NCI-H524 treated with DMSO at 0.1 percent for 48 hours (cell line): ENCODE measurements at places on chromosomes 1 and 21.

GRCh38 chr1:47675721-47676120 lies 237.9 kb downstream of the FOXD2 start:
- DNase-seq, result no peak

GRCh38 chr21:26846036-26846931 lies 1.1 kb upstream of the ADAMTS1 start:
- peak; percentile 19 for DNase-seq

DNA sequence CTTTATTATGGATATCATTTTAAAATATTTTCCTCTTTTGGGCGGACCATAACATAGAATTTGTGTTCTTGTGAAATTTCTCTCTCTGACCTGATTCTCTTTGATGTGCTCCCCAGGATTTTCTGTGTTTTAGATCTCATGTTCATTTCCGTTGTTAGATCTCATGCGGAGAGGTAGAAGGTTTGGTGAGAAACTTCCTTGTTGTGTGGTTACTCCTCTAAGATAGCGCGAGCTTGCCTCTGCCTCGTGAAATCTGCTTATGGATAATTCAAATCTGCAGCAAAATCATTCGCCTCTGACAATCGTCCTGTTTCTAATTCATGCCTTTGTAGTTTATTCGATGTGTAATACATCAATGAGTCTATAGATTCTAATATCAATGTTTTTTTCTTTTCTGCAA lies 580.4 kb downstream of the USP25 start:
- DNase-seq, result no peak

DNA sequence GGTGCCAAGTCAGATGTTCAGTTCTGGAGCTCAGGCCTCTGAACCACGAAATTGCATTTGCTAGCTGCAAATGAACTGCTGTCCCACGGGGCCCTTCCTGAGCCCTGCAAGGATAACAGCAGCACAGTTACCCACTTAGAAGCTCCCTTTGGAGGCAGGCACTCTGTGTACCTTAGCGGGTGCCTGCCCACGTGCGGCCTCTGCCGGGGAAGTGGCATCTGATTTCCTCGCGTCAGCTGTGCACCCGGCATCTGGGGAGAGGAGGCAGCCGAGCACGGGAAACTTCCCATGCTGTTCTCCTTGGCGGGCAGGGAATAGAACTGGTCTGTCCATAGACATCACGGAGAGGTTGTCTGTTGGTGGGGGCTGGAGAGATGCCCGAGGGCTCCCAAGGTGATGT lies 148.0 kb upstream of the C1orf174 start:
- peak; percentile 3 for DNase-seq

DNA sequence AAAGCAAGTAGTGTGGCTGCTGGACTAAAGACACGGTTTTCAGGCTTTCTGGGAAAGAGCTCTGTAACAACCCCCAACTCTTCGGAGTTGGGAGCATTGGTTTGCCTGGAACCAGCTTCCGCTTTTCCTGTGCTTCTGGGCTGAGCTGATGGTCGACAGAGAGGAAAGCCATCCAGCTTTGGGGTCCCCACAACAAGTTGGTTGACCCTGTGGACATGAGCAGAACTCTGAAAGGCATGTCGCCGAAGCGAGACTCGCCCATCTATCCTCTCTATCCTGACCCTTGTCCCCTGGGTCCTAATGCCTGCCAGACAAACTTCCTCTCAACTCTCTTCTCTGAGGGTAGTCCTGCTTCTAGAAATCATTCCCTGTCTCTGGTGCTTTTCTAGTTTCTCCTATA lies 31.9 kb upstream of the FCGR2A start:
- DNase-seq, result no peak

DNA sequence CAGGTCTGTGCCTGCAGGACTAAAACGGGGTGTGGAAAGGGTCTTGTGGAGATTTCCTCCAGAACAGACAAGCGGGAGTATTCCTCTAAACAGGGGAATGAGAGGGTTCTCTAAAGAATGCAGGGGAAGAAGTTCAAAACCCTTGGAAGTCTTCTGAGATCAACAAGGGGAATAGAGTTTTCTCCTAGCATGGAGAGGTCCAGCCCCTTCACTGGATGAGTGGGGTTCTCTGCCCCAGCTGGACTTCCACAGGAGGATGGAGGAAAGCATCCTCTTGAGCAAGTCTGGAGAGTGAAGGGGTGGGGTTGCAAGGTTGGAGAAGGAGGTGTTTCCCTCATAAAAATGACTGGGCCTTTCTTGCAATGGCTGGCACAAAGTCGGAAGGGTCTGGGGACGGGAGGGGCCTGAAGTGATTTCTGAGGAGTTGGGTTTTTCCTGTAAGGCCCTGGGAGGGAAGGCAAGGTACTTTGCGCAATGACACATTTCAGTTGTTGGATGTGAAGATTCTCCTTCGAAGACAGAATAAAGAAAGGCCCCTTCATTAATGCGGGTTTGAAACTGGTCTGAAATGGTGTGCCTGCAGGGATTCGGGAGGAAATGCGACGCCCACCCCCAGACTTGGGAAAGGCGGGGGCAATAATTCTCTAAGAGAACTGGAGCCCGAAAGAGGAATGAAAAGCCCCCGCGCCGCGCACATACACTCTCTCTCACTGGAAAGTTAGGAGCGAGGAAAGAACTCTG lies 884 bp downstream of the SPATA6 start:
- no peak for DNase-seq

DNA sequence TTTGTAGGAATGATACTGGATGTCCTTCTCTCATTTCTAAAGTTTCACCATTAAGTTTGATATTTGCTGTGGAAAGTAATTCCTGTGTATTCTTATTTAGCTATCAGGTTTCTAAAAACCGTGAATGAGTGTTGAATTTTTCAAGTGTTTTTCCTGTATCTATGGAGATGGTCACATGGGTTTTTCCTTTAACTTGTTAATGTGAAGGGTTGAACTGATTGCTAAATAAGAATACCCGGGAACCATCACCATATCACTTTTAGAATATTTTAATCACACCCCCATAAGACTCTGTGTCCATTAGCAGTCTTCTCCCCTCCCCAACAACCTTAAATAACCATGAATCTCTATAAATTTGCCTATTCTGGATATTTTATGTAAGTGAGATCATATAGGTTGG lies 16.5 kb upstream of the ASAP3 start:
- DNase-seq, result no peak

DNA sequence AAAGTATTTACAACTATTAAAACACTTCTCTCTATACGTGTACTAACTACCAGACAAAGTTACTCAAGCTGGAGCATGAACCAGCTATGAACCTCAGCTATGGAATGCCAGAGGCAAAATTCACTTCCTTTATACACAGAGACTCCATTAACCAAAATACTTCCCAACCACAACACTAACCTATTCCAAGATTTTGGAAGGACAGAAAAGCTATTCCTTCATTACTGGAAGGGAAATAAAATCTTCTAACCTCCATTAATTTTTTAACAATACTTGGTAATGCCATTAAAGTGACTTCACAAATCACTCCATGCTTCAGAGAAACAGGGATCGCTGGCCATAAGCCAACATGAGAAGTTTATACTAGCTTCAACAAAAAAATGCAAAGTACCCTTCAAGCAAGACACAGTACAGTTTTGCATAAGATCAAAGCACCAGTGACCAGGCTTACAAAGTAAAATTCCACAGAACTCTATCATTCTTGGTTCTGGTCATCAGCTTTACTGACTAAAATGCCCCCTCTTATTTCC lies 58.0 kb downstream of the PUM1 start:
- no peak for DNase-seq

- no peak for DNase-seq
Observed at GRCh38 chr1:7898962-7899361, 41.7 kb downstream of the TNFRSF9 start.

DNA sequence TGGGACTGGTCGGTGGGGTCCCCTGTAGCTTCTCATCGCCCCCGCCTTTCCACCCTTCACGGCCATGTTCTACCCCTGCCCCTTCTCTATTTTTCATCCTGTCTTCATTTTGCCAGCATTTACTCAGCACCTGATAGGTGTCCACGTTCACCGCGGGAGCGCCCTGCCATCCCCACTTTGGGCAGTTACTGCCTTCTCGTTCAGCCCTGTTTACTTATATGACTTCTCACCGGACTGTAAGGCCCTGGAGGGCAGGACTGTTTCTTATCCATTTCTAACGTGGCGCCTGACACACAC lies 380 bp downstream of the MFN2 start:
- no peak for DNase-seq

DNA sequence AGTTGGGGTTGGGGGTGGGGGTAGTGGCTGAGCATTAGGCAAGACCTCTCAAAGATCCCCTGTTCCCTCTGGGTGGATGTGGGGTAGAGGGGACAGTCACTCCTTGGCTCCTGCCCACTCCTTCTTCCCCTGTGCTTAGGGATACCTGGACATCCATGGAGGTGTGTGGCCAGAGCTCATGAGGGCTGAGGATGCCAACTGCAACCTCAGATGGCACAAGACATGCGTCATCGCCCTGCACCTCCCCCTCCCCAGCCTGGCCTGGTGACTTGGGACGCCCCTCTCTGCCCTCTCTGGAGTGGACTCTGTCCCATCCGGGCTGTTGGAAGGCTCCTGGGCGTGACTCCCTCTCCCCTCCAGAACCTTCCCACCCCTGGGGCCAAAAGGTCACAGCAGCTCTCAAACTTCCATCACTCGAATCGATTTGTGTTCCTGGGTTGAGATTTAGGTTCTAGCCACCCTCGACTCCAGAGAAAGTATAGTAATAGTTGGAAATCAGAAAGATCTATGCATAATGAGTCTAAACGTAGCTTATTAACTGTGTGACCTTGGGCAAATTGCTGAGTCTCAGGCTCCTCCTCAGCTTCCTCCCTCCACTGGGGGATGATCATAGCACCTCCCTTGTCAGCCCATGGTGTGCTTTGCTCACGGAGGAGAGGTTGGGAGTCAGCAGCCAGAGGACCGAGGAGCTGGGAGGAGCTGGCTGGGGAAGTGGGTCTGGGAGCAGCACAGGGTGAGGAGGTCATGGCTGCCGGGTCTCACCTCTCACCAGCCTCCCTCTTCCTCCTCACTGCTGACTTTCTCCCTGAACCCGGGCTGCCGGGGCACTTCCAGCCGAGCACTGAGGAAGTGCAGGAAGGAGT lies 2.2 kb upstream of the PTPN7 start:
- DNase-seq, result no peak

DNA sequence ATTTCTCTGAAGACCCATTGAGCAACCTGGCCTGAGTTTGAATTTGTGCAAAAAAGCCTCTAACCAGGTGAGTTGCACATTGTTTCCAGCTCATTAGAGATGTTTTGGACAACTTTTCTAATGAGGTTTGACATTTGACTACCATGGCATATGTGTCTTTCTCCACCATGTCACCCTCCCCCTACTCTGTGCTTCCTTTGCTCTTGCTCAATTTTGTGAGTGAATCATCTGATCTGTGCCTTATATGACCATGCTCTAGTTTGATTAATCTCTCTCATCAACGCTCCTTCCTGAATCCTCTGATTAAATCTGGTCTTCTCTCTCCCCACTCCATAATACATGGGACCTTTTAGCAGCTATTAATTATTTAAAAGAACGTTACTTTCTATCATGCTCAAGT lies 144.8 kb upstream of the SAMSN1 start:
- no peak for DNase-seq

DNA sequence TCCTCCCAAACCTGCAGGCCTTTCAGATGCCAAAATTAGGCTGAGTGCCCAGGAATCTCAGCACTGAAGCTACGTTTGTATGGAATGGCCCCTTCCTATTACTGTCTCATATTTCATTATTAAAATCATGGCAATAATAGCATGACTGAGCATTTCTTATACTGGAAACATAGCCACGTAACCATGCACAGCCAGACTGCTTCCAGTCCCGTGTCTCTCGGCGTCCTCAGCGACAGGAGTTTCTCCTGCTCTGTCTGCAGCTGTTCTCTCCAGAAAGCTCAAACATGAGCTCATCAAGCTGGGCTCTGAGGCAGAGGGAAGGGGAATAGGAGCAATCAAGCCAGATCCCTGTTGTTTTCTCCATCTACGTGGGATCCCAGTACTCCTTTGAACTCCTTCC lies 104.0 kb downstream of the CDC7 start:
- no peak for DNase-seq

GRCh38 chr1:40770296-40771070 lies 13.1 kb upstream of the KCNQ4 start:
- DNase-seq, result no peak

DNA sequence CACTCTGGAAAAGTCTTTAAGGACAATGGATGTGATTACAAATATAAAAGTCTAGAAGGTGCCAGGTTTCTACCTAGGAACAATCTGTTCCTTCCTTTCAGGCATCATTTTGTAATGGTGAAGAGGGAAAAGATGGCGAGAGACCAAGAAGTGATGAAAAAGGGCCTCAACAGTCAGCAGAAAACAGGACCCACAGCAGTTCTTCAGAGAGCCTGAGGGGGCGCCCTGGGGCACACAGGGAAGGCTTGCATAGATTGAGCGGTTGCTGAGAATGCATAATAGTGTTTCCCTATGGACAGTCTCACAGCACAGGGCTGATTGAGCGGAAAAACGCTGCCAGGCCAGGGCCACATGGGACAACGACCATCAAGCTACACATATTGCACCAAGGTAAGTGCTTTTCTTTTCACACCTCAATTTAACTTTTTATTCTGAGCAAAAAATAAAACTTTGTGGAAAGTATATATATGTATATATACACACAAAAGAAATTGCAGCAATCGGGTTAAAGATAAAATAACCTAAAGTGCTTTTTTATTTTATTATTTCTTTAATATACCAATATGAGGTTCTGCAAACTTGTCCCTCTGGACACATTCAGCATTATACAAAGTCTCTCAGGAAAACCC lies 3.1 kb upstream of the YRDC start:
- peak; percentile 27 for DNase-seq

GRCh38 chr1:214303141-214303930 lies 22.4 kb downstream of the SMYD2 start:
- DNase-seq, result no peak

GRCh38 chr1:23696335-23696989 lies 4.9 kb downstream of the RPL11 start:
- no peak for DNase-seq

GRCh38 chr1:227961651-227962466 lies 14.1 kb upstream of the WNT9A start:
- DNase-seq, result no peak

GRCh38 chr1:172951730-172952365 lies 98.9 kb downstream of the TNFSF18 start:
- DNase-seq, result no peak

- DNase-seq, result no peak
Observed at GRCh38 chr21:27265492-27265891, 298.6 kb upstream of the ADAMTS5 start.
